ENCODE measurements at places on chromosomes 13 and 19.

- no peak for DNase-seq
Measured at GRCh38 chr19:5271145-5271544, 69.5 kb downstream of the PTPRS start.

DNA sequence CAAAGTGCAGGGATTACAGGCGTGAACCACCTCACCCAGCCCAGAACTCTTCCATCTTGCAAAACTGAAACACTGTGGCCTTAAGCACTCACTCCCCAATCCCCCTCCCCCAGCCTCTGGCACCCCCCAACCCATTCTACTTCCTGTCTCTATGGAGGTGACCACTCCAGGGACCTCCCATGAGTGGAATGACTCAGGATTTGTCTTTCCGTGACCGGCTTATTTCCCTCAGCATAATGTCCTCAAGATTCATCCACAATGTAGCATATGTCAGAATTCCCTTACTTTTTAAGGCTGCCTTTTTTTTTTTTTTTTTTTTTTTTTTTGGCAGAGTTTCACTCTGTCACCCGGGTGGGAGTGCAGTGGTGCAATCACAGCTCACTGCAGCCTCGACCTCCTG lies 3.6 kb upstream of the F2RL3 start:
- DNase-seq = no peak

DNA sequence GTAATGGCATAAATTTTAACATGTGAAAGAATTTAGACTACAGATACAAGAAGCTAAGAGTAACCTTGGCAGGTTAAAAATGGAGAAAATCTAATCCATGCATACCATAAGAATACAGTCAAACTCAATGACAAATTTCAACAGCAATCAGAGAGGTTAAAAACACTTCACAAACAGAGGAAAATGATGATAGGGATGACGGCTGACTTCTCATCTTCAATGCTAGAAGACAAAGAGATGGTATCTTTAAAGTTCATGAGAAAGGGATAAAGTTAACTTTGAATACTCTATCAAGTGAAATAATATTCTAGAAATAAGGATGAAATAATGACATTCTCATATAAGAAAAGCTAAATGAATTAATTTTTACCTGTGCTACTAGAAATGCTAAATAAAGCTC lies 1130.2 kb upstream of the MIR17HG start:
- DNase-seq = no peak

DNA sequence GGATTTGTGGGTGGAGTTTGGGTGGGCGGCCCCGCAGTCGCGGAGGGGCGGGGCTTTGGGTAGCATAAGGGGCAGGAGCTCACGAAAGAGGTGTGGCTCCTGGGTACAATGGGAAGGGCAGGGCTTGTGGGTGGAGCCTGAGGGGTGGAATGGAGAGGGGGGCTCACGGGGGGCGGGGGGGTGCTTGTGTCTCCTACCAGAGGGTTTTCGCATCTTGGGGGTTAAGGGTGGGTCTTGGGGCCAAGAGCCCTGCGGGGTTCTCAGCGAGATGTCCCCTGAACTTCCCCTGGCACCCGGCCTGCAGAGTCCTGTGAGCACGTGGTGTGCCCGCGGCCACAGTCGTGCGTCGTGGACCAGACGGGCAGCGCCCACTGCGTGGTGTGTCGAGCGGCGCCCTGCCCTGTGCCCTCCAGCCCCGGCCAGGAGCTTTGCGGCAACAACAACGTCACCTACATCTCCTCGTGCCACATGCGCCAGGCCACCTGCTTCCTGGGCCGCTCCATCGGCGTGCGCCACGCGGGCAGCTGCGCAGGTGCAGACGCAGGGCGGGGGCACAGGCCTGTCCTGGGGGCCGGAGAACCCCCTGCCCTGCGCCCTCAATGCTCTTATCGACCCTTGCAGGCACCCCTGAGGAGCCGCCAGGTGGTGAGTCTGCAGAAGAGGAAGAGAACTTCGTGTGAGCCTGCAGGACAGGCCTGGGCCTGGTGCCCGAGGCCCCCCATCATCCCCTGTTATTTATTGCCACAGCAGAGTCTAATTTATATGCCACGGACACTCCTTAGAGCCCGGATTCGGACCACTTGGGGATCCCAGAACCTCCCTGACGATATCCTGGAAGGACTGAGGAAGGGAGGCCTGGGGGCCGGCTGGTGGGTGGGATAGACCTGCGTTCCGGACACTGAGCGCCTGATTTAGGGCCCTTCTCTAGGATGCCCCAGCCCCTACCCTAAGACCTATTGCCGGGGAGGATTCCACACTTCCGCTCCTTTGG lies 5.1 kb downstream of the FSTL3 start:
- peak; percentile 96 for DNase-seq

DNA sequence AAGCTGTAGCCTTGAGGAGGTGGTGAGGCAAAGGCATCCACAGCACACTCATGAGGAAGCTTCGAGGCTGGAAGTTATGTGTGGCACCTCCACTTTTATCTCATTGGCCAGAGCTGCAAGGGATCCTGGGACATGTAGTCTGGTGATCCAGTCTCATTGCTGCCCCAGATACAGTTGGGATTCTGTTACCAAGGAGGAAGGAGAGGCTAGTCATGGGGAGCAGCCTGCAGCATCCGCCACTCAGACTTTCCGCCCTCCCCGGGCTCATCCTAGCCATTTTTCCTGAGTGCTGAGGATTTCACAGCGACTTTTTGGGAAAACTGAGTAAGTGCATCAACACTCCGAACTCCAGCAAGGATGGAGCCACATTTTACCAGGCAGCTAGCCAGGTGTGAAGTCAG lies 74.4 kb downstream of the DPF1 start:
- no peak for DNase-seq

DNA sequence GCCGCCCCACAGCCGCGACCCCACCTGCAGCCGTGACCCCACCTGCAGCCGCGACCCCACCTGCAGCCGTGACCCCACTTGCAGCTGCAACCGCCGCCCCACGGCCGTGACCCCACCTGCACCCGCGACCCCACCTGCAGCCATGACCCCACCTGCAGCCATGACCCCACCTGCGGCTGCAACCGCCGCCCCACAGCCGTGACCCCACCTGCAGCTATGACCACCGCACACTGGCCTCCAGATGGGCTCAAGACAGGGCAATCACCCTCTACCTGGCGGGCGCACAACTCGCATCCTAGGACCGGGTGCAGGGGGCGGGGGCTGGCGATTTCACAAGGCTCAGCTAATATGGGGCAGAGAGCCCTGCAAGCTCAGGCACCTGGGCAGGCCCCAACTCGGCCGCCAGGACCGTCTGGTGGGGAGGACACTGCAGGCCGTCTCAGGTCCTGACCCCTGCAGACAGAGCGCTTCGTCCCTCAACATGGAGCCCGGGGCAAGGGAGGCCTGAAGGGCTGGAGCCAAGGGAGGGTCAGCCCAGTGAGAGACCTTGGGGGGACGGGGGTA lies 15.1 kb downstream of the SBNO2 start:
- DNase-seq = peak; percentile 11

GRCh38 chr19:34555447-34555846 lies 73.9 kb downstream of the WTIP start:
- peak; percentile 48 for DNase-seq

- DNase-seq = peak; percentile 64
Measured at GRCh38 chr13:29362849-29363604, 232.5 kb downstream of the SLC7A1 start.

DNA sequence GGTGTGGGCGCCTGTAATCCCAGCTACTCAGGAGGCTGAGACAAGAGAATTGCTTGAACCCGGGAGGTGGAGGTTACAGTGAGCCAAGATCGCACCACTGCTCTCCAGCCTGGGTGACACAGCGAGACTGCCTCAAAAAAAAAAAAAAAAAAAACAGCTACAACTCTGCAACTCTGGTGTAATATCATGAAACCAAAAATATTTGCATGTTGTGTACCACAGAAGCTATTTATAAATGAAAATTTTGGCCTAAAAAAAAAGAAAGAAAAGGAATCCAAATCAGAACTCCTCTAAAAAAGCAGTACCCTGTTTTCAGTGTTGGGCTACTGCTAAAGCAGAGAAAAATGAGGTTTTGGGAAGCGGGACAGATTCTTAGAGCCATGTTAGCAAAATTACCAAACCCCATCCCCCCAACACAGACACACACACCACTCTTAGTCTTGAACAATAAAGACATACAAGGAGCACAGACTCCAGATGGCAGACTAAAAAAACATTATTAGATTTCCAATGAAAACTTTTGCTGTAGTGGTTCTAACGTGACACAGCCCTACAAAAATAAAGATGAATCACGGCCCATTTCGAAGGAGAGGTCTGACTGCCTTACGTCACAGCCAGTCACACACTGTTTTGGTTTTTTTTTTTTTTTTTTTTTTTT lies 51.5 kb downstream of the INSR start:
- no peak for DNase-seq

DNA sequence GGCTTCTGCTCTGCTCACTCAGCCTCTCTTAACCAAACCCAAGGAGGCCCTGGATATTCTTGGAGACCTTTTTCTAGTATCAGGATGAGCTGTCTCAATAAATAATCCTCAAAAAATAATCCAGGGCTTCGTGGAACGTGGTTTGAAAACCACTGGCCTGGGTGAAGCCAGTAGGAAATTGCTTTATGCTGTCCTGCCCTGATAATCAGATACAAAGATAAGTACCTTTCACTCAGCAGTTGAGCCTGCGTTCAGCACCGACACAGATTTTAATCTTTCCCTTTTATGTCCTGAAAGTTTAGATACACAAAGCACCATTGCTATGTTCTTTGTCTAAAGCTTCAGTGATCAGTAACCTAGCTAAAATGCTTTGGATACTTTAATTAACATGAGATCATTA lies 460.0 kb downstream of the RFC3 start:
- no peak for DNase-seq

DNA sequence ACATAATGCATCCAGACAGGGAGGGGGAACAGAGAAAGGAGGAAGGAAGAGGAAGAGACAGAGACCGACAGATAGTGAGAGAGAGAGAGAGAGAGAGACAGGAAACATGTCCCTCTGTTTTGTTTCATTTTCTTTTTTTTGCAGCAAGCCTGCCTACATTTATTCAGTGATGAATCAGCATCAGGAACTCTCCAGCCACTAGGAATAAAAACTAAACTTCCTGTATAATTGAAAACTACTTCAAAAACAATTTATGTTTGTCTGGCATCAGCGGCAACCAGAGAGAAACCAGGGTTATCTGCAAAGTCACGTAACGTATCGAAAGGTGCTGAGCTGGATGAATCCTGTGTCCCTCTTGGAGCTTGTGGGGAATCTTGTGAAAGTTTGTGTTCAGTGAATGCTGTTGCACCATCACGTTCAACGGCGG lies 148.6 kb upstream of the SOX21 start:
- DNase-seq = no peak

DNA sequence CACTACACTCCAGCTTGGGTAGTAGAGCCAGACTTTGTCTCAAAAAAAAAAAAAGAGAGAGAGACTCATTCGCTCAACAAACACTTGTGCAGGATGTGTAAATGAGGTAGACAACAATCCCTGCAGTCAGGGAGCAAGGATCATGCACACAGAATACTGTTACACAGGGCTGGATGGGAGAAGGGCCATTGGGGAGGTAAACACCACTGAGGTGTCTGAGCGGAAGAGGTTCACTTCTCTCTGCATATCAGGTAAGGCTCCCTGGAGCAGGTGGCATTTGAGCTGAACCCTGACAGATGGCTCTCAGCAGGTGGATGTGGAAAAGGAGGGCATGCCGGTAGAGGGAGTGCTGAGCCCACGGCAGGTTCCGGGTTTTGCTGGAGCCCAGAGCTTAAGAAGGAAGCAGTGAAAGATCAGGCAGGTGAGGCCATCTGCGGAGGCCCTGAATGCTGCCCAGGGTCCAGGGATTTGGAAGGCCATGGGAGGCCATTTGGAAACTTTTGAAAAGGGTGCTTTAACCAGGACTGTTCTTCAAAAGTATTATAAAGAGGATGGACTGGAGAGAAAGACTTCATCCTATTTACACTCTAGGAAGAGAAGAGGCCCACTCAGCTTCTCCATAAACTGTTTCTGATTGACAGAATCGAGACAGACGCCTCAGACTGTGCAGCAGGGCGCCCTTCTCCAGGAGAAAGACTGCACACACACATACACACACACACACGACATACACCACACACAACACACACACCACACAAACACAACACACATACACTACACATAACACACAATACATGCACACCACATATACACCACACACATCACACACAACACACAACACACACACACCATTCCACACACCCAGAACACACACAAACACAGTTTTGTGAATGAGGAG lies 199.4 kb downstream of the USP12 start:
- DNase-seq = peak; percentile 61

- DNase-seq = no peak
Measured at GRCh38 chr13:46562581-46562980, 9.6 kb downstream of the LRCH1 start.

All from WTC11 (cell line).